ENCODE measurements at places on chromosomes 12 and 14.

- no peak for DNase-seq
Observed at GRCh38 chr12:103504606-103505005, 8.8 kb upstream of the C12orf42 start.

GRCh38 chr12:1795785-1796514 lies 24.4 kb upstream of the LRTM2 start:
- peak; percentile 91 for DNase-seq

DNA sequence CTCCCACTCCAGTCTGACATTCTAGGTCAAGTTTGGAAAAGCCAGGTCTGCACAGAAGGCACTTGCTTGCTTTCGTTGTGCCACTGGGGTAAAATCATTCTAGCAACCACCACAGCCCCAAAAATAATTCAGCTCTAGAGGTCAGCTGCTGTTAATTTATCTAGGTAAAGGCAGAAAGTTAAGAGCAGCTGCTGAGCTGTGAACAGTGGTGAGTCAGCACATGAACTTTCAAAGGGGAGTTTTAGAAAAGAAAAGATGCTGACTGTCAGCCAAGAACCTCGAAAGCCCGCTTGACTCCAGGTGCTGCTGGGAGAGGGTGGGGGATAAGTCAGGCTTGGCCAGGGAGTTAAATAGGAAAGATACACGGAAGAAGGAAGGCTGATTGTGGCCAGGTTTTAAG lies 12.7 kb downstream of the CCDC197 start:
- peak; percentile 65 for DNase-seq

GRCh38 chr14:90301668-90302090 lies 30.1 kb downstream of the NRDE2 start:
- peak; percentile 65 for DNase-seq

- no peak for DNase-seq
Observed at GRCh38 chr12:13437541-13437940, 241.0 kb downstream of the EMP1 start.

DNA sequence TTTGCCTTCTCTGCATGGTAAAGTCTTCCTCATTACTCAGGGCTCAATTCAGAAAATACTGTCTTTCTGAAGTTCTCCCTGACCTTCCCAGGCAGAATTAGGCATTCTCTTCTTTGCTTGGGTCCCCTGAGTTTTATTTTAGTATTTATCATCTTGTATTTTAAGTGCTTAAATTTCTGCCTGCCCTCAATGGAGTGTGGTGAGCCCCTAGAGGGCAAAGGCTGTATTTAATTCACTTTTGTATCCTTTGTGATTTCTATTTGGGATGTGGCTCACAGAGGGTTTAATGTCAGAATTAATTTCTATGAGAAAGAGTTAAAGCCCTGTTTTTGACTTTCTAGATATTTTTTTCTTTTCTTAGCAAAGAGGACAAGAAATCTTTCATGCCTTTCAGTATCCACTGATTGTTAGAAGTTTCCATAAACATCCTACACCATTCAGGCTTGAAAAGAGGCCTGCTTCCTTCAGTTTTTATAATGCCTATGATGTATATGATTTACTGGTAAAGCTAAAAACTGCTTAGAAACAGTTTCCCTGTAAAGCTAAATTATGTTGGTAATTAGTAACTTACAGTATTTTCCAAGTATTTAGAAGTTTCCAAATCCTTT lies 55.6 kb upstream of the PTPRB start:
- peak; percentile 23 for DNase-seq

DNA sequence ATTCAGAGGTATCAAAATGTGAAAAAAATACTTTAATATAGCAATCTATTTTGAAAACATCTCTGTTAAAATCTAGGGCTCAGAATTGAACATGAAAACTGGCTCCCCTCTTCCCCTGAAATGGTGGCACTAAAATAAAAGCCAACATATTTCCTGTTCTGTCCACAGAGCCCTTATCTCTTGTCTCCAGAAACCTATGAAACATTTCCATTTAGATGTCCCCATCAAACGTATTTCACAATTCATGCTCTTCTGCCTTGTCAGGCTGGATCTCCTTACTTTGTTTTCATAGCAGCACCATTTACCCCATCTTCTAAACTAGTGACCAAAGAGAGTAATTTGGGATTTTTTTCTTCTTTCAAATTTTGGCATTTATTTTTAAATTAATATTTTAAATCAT lies 42.4 kb downstream of the PDE3A start:
- DNase-seq: no peak

DNA sequence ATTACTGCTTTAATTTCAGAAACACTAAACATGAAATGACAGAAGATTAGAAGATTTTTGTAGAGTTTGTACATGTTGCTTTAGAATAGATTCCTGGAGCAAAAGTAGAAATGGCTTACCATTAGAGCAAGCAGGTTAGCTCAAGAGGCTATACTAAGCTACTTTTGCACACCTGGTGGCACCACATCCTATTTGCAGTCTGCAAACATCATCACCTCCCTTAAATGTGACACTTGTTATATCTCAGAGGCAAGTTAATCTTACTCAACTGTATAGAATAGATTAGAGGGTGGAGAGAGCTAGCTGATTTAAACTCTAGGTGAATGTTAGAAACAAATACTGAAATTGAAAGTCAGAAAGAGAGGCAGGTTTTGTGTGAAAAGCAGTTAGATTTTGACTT lies 30.7 kb upstream of the OR4E1 start:
- no peak for DNase-seq

- peak; percentile 83 for DNase-seq
Observed at GRCh38 chr12:45298721-45299692, 83.1 kb downstream of the ANO6 start.

DNA sequence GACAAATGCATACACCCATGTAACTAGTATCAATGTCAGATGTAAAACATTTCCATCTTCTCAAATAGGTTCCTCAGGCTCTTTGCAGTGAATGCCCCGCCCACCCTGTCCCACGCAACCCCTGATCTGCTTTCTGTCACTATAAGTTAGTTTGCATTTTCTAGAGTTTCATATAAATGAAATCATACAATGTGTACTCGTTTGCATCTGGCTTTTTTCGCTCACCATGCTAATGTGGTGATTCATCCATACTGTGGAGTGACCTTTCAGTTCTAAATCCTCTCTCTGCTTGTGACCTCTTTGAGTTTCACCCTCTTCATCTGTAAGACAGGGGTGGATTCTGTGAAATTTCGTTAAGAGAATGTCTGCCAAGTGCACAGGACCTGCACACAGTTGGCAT lies 30.6 kb upstream of the MSI1 start:
- DNase-seq: peak; percentile 38

- no peak for DNase-seq
Observed at GRCh38 chr14:71729596-71729995, 202.6 kb upstream of the RGS6 start.

DNA sequence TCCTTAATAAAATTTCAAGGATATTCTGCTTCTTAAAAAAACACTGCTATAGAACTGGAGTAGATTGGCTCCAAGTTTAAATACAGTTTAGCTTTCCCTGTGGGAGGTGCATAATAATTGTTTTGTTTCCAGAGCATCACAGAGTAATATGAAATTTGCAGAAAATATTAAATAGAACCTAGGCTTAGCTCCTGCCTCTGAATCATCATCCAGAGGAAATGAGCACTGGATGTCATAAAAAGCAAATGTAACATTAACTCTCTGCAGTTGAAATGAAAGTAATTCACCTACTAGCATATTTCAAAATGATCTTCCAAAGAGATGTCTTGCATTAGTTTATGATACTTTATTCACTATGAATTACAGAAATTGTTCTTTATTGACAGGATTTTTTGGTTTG lies 769.8 kb downstream of the C12orf50 start:
- DNase-seq: no peak

GRCh38 chr12:40376533-40377267 lies 151.9 kb downstream of the LRRK2 start:
- no peak for DNase-seq

DNA sequence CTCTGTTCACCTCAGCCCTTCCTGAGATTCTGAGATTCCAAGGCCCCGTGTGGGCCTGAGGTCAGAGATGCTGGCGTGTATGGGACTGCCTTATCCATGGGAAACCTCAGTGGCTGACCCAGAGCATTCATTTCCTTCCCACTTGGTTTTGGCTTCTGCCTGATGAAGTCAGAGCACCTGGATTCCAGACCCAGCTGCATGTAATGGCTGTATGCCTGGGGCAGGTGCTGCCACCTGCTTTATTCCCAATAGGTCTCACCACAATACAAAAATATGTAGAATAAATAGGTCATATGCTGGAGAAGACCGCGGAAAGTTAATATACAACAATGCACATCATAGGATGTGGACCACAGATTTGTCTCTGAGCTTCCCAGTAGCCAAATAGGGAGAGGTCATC lies 25.6 kb downstream of the FIGNL2 start:
- DNase-seq: no peak

DNA sequence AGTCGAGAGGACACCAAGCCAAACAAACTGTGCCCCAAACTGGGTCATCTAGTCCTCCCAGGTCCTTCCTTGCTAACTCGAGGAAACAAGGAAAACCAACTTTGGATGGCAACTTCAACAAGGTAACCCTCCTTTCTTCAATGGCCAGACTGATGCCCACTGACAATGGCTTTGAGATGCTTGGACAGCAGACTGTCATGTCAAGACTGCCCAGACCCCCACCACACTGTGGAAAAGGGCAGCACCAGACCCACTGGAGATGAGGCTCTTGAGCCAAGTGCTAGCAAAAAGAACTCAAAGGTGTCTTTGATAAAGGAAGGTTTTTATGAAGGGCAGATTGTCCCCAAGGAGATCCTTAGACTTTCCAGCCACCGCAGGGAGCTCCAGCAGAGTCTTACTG lies 9.0 kb upstream of the CDH24 start:
- no peak for DNase-seq

DNA sequence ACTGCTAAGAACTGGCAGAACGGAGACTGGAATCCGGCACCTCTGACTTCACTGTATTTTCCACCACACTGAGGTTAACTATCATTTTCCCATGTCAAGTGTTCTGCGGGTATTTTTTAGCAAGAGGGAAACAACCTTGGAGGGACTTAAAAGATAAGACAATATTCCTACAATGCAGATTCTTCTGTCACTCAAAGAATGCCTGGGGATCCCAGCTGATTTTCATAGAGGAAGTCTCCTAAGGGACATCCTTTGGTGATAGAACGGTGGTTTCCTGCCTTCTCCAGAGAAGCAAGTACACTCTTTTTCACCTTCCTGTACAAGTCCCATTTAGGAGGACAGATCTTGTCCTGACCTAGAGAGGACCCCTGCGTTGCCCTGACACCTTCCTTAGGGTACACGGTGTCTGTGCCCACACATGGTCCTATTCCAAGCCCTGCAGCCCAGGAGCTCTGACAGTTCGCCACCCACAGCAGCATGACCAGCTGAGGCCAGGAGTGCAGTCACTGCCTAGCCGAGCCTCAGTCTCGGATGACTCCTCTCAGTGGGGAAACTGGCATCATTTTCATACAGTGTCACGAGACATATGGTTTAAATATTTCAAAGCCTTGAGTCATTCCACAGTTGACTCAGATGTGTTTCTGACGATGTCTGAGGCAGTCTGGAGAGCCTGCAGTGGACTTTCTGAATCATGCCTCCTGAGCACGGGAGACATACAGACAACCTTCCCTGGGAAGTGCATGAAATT lies 181.3 kb upstream of the FKBP4 start:
- peak; percentile 37 for DNase-seq

- DNase-seq: no peak
Observed at GRCh38 chr14:23696701-23697239, 60.6 kb downstream of the DHRS2 start.

DNA sequence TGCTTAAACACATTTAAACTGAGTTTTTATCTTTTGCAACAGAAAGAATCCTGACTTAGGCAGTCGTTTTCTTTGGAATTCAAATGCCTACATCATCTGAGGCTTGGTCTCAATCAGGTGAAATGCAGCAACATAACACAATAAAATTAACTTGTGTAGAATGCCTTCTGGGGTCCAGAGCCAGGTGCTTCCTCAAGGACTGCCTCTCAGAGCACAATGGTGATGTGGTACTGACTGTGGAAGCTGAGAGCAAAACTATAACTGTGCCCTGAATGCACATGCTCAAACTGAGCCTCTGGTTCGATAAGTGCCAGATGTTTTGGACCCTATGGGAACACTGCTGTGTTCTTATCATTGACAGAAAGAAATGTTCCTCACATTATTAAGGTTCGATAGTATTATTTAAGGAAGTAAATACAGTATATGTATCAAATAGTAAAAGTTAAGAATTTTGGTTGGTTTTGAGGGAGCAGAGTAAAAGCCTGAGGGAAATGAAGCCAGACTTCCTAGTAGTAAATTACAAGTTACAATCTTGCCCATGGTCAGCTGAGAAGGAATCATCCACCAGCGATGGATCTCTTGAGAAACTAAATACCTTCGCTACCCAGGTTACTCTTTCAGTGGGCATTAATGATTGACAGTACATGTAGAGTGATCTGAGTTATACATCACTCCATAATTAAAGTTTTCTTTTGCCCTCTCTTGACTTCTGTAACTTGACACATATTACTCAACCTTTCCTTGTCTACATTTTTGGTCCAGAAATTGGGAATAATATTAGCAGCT lies 122.9 kb upstream of the ATP2B1 start:
- DNase-seq: no peak

DNA sequence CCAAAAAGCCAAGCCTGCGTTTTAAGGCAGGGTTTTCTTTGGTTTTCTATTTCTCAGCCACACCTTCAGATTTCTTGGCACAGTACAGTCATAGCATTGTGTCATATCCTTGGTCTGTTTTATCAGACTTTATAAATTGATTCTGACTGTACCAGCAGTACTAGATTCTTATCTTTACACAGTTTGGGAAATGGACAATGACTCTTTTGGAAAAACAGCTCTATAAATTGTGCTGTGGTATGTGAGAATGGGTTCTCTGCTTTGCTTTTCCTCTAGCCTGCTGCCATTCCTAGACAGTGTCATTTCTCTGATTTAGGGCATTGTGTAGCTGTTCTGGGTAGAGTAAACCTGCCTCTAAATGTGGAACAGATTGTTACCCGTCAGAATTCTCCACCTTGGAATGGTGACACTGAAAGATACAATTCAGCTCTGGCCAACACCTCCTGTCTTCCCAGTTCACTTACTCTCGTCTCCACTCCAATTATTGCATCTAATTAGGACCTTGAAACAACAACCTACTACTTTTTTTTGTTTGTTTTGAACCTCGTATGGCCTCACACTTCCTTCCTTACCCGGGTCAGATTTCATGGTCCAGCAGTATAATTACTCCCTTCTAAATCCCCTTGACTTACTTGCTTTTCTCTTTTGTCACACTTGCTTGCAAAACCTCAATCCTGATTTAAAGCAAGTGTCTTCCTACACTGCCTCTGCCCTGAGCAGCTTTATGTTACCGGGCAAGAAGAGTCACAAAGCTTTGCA lies 226.3 kb downstream of the ERC1 start:
- DNase-seq: peak; percentile 84

DNA sequence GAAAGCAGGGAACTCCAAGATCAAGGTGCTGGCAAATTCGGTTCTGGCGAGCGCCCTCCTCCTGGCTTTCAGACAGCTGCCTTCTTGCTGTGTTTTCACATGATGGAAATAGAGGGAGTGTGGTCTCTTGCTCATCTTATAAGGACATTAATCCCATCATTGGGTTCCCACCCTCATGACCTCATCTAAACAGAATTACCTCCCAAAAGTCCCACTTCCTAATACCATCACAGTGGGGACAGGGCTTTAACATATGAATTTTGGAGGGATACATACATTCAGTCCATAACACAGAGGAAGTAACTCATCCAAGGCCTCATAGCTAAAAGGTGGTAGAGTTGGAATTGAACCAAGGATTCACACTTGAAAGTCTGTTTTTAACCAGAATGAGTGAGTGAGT lies 28.6 kb downstream of the DYRK2 start:
- DNase-seq: no peak

GRCh38 chr14:32593290-32593942 lies 264.3 kb downstream of the AKAP6 start:
- DNase-seq: peak; percentile 54

GRCh38 chr12:56253091-56253490 lies 5.1 kb downstream of the ANKRD52 start:
- DNase-seq: no peak

Data from epithelial cell of esophagus (primary cell).